Islet precursor cell (in vitro differentiated cells): ENCODE measurements at places on chromosomes 12 and 14.

DNA sequence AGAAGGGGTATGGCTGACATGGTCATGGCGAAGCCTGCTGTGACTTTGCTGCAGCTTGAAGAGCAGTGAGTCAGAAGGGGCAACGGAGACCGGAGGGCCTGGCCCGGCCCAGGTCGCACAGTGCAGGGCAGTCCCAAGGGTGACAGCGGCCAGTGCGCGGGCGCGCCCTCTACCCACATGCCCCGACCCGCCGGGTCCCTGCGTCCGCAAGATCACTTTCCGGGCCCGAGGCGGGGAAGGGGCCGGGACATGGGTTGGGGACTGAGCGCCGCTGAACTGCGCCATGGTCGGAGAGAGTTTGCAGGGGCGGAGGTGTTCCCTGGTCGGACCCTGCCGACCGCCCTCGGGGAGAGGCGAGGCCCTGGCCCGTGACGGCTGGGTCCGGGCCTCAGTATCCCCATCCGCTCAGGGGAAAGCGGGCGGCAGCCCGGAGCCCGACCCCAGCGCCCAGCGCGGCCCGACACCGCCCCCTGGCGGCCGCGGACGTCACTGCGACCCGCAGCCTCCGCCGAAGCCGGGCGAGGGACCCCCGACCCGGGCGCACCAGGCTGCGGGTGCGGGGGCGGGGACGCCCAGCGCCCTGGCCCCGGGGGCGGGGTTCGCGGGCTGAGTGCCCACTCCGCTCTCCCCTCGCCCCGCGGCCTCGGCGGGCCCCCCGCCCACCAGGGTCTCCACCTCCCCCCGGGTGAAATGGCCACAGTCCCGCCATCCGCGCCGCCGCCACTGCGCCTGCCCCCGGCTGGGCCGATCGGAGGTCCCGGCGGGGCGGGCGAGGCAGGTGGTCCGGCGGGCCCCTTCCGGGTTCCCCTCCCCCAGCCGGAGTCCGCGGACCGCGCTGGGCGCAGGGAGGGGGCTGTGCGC is 7.2 kb upstream of the ANKRD9 start:
- peak; percentile 80 for DNase-seq

GRCh38 chr12:116244001-116244400 is 33.5 kb downstream of the MED13L start:
- DNase-seq: no peak

GRCh38 chr12:106214571-106214970 is 33.2 kb downstream of the CKAP4 start:
- DNase-seq: peak; percentile 45

GRCh38 chr12:52389313-52390207 is 4.1 kb upstream of the KRT84 start:
- DNase-seq: peak; percentile 94

- no peak for DNase-seq
Observed at GRCh38 chr12:58814036-58814435, 106.3 kb downstream of the LRIG3 start.

- no peak for DNase-seq
Observed at GRCh38 chr12:126554625-126555024, 1489.4 kb downstream of the AACS start.

- no peak for DNase-seq
Observed at GRCh38 chr12:132452596-132453350, 37.2 kb upstream of the FBRSL1 start.
